Activated CD8-positive, alpha-beta memory T cell treated with anti-CD3 and anti-CD28 coated beads, Interleukin-2, amount 50 U/mL, for 4 hours (primary cell): ENCODE measurements at places on chromosomes 5 and 9.

DNA sequence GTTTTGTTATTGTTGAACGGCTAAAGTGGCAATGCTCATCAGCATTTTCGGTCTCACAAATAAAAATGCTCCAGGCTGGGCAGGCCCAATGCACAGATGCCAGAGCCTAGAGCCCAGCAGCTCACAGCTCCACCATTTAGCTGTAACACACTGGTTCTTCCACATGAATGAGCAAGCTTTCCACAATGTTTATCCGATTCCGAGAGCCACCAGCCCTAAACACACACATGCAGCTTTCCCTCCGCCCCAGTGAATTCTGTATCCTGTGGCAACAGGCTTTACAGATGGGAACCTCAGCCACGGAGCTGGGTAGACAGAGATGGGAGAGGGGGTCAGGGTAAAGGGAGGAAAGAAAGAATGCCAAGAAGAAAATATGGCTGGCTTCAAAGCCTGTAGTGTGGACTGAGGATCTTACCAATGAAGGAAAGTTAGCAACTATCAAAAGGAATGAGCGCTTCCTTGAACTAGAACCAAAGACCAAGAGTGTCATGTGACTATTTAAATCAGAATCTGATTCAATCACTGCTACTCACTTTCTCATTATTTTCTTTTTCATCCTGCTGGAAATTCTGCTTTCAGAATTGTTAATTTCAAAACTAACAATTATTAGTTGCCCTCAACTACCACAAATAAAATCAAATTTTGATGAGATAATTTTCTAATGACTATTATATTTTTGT, 77.1 kb downstream of the MRPS27 start:
- no peak for DNase-seq

GRCh38 chr5:143924311-143924978, 112.5 kb downstream of the HMHB1 start:
- DNase-seq = no peak

- no peak for DNase-seq
Observed at GRCh38 chr9:73223594-73223993, 71.9 kb downstream of the ANXA1 start.

- DNase-seq = no peak
Observed at GRCh38 chr9:91428436-91428835, 4.8 kb upstream of the NFIL3 start.

DNA sequence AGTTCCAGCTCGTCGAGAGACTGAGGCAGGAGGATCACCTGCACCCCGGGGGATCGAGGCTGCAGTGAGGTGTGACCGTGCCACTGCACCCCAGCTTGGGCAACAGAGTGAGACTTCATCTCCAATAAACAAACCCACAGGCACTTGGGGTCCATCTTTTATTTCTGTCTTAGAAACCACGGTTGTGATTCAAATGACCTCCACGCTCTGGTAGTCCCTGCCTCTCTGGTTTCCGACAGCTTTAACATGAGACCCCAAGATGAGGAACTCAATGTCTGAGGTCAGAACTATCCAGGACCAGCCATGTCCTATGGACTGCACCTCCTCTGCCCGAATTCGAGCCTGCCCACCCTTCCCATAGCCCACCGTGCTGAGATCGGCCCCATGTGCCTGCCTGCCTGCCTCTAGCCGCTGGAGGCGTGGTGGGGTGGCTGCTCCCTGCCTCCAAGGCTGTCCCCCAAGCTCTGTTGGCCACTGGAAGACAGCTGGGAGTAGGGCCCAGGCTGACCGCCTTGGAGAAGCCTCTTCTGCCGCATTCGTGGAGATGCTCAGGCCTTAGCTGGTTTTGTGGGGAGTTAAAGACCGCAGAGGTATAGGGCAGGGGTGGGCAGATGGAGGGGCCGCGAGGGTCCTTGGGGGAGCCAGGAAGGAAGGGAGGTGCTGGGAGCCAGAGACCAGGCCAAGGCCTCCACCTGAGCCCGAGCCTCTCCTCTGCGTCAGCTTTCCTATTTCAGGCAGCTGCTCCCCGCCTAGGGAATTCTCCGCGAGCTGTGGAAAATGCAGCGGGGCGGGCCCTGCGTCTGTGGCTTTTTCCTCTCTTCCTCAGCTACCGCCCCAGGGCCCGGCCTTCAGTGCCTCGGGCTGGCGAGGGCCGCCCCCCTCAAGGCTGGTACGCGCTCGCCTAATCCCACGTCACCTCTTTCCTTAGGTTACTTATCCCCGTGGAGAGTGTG, 6.9 kb upstream of the WDR5 start:
- DNase-seq = no peak

DNA sequence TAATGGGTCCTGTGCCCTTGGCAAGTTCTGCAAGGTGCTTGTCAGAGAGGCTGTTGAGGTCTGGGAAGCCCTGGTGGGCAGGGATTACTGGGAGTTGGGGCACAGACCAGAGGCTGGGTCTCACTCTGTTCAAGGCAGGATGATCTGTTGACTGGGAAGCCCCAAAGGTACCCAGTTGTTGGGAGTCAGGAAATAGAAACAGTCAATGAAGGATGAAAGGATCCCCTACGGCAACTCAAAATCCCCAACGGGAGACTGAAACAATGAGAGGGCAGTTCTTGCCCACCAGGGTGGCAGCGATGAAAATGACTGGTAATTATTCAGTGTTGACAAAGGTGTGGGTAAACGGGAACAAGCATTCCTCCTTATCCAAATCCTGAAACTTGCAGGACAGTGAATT, 31.2 kb downstream of the BNIP1 start:
- no peak for DNase-seq

GRCh38 chr5:6492934-6493333, 44.3 kb downstream of the UBE2QL1 start:
- no peak for DNase-seq

DNA sequence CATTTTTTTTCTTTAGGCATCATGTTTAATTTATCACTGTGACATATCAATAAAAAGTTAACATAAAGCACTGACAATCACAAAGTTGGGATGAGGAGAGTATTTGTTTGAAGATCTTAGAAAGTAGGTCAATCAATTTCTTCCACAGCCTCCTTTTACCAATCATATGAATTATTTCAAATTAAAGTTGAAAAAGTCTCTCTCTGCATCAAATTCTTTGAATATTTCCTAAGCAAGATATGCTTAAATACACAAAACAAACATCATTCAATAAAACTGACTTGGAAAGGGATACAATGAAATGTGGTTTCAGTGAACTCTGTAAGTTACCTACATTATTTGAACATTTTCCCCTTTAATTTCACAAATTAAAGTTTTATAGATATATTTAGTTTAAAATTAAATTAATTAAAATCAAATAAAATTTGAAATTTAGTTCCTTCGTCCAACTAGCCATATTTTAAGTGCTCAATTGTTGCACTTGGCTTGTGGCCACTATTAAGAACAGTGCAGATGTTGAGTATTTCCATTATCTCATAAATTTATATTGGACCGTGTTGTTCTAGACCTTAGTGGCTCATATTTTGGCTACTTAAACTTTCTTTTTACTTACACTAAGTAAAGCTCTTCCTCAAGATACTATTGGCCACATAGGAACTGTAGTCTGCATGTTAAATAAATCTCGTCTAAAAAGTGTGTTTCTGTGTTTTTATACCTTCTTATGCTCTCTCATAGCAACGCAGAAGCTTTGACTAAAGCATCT, 949.7 kb upstream of the NUDT12 start:
- DNase-seq = no peak

GRCh38 chr5:115458416-115458815, 86.2 kb downstream of the FEM1C start:
- no peak for DNase-seq

GRCh38 chr9:129596541-129597331, 24.2 kb downstream of the C9orf50 start:
- no peak for DNase-seq

DNA sequence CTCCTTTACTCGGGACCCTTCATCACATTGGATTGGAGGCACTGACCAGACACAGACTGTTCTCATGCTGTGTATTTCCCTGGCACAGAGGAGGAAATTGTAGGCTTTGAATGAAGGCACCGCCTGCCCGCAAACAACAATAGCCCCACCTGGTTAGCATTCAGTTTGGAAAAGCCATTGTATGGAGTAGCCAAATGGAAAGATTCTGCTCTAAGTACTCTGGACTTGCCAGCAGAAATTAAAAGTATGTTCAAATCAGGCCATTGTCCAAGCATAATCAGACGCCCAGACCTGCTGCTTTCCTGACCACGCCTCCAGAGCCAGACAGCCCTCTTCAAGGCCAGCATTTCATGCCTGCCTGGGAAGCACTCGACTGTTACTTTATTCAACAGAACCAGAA, 8.0 kb upstream of the SEMA4D start:
- DNase-seq = no peak

GRCh38 chr5:168583742-168584482, 4.7 kb upstream of the PANK3 start:
- no peak for DNase-seq

DNA sequence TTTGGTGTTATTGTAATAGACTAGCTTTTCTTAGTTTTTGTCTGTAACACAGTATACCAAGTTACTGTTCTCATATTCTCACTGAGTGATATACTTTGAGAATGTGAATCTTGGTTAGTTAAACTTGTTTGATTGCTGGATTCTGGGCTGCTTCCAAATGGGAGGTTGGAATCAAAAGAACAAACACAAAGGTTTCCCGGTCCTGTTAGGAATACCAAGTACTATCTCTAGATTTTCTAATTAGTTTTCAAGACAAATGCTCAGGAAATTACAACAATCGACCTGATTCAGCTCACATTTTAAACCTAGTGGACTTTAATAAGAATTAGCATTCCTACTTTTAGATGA, 244.3 kb downstream of the CSNK1G3 start:
- no peak for DNase-seq

DNA sequence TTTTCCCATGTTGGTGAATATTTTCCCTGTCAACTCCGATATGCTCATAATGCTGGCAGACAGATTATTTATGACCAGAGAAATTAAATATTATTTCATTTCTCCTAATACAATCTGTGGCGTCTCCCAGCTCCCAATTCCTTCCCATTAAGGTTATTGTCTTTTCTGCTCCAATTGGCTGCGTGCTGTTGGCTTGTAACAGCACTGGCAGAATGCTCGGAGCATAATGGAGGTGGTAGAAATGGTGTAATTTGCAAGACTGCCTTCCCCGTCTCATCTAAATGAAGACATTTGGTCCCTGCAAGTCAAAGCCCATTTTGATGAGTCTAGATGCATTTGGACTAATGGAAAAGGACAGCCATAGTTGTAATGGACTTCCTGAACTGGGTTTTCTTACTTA, 601.7 kb downstream of the BRINP1 start:
- no peak for DNase-seq

DNA sequence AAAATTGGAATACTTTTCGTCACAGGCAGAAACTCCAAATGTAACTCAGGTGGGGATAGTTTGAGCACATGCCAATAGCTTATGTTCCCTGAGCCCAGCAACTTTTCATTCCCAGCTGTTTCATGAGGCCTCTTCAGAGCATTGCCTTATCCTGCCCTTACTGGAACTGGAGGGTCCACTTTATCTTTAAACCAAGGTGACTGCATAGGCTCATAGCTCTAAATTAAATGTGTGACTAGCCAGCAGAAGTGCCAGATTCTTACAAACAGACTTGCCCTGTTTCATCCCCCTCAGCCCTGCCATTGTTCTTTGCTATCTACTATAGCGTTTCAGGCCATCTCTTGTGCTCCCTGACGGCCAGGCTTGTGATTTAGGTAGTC, 8.1 kb upstream of the LCP2 start:
- DNase-seq = no peak

GRCh38 chr9:80242022-80242421, 670.3 kb downstream of the TLE4 start:
- no peak for DNase-seq

- DNase-seq = no peak
Observed at GRCh38 chr5:144202072-144202471, 31.4 kb downstream of the KCTD16 start.

DNA sequence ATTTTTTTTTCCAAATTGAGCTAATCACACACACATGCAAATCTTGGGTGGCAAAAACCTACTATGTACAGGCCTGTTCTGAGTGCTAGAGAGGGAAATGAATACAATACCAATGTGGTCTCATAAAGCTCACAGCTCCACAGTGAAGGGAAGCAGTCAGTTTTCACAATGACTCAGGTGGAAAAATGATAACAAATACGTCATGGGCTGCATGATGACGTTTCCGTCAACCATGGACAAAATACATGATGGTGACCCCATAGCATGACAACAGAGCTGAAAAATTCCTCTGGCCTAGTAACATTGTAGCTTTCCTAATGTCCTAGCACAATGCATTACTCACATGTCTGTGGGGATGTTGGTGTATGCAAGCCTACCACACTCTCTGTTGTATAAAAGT, 252.5 kb downstream of the TRIM32 start:
- no peak for DNase-seq

DNA sequence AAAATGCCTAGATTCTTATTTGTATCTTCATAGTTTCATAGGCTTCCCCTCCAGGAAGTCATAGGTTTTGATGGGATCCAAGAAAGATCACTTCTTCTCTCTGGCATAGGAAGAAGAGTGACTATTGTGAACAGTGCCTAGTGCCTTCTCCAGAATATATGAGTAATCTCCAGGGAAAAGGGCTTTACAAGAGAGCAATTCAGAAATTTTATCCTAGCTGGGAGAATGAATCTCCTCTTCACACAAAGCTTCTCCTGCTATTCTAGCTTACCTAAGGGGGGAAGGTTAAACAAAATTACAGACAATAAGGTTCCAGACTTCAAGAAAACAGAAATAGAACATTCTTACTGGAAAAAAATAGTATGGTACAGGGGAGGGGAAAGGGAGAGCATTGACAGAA, 1193.3 kb upstream of the CDH6 start:
- no peak for DNase-seq

DNA sequence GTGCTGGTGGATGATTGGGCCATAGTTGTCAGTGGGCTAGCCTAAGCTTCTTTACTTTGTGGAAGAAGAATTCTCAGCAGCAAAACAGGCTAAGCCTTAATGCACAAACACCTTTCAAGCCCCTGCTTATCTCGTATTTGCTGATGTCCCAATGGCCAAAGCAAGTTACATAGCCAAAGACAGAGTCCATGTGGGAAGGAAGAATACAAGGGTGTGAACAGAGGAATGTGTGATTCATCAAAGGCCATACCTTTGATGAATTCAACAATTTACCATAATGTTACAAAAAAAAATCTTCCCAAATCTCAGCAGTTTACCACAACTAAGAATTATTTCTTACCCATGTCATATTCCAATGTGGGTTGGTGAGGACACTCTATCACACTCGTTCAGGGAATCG, 1.2 kb upstream of the YTHDC2 start:
- no peak for DNase-seq

DNA sequence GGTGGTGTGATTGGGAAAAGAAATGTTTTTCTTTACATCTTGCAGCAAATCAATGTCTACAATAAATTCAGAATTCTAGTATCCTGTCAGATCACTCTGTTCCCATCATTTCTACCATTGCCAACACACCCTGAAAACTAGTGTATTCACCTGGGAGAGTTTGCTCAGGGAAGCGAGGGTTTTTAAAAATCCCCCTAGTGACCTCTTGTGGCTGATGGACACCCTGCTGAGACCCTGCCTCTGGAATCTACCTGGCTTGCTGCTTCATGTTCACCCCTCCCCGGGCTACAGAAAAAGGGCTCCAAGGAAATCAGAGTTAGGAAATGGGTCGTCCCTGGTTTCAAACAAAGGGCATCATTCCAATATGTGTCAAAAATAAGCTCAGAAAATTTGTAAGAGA, 21.4 kb upstream of the ALDOB start:
- DNase-seq = no peak
